NCI-H1092 treated with DMSO at 0.1 percent for 48 hours (cell line): ENCODE measurements at places on chromosomes 12 and 14.

DNA sequence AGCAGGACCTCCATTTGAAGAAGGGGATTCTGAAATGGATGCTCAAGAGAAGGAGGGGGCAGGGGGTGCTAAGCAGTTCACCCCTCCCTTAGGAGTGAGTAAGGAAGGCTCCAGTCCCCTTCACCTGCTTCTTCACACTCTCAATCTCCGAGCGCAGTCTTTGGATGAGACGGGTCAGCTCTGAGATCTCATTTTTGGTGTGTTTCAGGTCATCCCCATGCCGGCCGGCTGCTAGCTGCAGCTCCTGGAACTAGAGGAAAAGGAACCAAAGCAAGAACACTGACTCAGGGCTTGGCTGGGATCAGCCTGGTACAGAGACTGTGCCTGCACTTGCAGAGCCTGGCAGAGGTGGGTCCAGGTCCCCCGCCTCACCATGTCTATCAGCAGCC is 7.3 kb downstream of the KRT73 start:
- DNase-seq = no peak

DNA sequence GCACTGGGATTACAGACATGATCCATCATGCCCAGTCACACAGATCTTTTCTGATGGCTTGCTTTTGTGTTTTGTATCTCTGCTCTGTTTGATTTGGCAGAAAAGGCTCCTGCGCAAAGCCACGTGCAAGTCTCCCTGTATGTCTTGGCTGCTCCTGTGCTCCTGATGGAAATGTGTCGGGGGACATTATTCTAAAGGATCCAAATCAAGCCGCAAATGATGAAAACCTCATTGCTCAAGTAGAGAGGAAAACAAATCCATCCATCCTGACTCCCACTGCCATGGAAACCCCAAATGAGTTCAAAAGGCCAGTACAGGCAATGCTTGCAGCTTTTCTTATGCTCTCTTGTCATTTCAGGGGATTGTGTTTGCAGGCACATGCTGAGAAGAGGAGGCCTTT is 93.8 kb downstream of the NDUFA12 start:
- DNase-seq = peak; percentile 29

GRCh38 chr12:32043928-32044549 is 62.6 kb upstream of the BICD1 start:
- no peak for DNase-seq

- DNase-seq = no peak
Observed at GRCh38 chr14:48490756-48491155, 815.4 kb upstream of the MDGA2 start.

DNA sequence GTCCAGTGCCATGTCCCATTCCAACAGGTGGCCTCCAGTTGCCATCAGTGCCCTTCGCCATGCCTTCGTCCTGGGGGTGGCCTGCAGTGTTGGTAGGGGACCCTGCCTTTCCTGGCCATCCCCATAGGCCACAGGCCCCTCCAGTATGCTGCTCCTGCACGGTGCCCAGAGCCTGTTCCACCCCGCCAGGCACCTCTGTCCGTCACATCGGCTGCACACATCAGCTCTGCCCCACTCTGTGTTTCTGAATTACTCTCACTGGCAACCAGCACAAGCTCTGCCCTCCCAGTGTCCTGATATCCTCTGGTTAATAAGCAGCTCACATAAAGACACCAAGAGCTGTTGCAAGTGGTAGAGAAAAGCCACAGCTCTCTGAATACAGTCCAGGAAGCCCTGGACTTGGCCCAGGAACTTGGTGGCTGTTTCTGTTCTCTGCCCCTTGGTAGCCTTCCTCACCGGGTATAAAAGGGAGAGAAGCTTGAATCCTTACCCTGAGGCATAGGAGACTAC is 31.3 kb upstream of the ATP2A2 start:
- DNase-seq = no peak

GRCh38 chr12:102322254-102322653 is 124.6 kb upstream of the PMCH start:
- DNase-seq = no peak

GRCh38 chr12:2415568-2415944 is 362.8 kb downstream of the CACNA1C start:
- DNase-seq = no peak

GRCh38 chr12:24599736-24600135 is 349.2 kb downstream of the BCAT1 start:
- no peak for DNase-seq

DNA sequence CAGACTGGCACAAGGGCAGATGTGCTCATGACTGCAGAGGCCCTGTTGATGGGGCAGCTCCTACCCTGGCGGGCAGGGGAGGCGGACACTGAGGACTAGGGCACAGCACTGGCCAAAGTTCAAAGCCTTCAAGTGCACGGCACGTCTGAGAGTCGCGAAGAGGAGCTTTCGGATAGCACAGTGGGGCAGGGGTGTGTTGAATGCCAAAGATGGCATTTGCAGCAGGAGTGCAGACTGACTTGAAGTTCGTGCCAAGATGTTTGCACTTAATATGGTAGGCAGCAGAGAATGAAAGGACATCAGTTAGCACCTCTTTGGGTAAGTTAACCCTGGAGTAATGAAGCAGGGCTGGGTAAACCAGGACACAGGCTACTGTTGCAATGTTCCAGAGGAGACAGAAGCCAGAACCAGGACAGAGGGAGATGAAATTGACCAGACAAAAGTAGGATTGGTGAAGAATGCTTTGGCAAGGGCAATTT is 6.7 kb upstream of the EML1 start:
- DNase-seq = no peak

- no peak for DNase-seq
Observed at GRCh38 chr12:49897276-49897675, 6.4 kb downstream of the FAIM2 start.

DNA sequence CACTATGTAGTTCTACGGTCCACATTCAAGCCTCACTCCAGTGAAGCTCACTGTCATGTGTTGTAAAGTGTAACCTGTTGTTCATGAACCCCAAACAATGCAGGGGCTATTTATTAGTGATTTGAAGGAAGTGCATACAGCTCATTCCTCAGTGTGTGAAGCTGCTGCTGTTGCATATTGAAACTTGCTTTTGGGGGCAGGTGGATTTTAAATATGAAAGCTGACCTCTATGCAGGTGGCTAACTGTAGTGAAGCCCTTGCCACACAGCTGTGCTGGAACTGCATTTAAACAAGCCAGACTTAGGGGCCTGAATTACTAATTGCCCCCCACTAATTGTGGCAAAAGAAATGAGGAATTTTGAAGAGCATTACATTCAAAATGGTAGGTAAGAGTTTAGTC is 226.3 kb downstream of the ATP23 start:
- DNase-seq = no peak

GRCh38 chr12:66548338-66549049 is 130.4 kb downstream of the GRIP1 start:
- DNase-seq = no peak

DNA sequence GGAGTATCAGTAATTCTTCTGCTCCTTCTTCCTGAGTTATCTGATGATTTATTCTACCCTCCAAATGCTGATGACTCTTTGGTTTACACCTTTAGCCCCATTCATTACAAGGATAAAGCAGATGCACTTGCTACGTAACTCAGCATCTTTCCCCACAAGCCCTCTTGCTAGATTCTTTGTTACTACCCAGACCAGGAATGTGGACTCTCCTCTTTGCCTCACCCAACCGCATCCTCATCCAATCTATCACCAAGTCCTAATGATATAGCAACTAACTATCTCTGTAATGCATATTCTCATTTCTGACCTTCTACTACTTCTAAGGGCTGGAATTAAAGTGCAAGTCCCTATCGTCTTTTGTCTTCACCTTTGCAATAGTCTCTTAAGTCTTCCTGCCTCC is 9.2 kb downstream of the KRT1 start:
- no peak for DNase-seq

DNA sequence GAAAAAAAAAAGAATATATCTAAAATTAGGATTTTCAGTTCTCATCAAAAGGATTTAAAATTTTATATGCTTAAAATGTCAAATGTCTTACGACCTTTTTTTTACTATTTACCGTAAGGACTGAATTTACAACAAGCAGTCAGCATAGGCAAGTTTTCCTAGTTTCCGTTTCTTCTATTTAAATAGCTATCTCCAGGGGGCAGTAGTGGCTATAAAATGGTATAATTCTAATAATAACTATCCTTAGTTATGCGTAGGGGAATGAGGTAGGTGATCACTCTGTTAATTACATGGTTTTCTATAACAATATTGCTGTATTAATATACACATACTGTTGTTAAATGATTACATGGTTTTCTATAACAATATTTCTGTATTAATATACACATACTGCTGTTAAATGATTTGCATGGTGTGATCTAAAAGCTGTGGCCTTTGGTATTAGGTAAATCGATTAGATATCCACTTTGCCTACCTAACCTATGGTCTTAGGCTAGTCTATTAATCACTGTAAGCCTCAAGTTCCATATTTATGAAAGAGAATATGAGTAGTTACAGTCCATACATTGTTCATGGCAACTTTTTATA is 217.7 kb upstream of the PDZRN4 start:
- no peak for DNase-seq
